Activated naive CD8-positive, alpha-beta T cell treated with anti-CD3 and anti-CD28 coated beads for 36 hours (primary cell): ENCODE measurements at places on chromosomes 7 and 10.

DNA sequence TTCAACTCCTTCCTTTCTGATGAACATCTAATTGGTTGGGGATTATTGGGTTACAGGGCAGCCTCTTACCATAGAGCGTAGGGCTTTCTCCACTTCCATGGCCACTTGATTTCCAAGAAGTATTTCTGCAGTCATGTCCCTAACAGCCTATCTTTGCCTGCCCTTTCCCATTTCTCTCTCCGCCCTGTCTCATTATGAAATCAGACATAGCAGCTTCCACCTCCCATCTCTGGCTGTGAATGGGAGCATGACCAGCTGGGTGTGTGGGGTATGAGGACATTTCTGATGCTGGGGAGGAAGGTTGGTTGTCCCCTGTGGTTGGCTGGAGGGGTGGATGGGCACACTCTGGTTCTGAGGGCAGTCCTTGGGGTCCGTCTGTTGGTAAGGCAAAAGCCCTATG, 41.2 kb downstream of the ADCYAP1R1 start:
- no peak for DNase-seq

GRCh38 chr7:92266415-92267241, 20.9 kb downstream of the ANKIB1 start:
- DNase-seq, result no peak

DNA sequence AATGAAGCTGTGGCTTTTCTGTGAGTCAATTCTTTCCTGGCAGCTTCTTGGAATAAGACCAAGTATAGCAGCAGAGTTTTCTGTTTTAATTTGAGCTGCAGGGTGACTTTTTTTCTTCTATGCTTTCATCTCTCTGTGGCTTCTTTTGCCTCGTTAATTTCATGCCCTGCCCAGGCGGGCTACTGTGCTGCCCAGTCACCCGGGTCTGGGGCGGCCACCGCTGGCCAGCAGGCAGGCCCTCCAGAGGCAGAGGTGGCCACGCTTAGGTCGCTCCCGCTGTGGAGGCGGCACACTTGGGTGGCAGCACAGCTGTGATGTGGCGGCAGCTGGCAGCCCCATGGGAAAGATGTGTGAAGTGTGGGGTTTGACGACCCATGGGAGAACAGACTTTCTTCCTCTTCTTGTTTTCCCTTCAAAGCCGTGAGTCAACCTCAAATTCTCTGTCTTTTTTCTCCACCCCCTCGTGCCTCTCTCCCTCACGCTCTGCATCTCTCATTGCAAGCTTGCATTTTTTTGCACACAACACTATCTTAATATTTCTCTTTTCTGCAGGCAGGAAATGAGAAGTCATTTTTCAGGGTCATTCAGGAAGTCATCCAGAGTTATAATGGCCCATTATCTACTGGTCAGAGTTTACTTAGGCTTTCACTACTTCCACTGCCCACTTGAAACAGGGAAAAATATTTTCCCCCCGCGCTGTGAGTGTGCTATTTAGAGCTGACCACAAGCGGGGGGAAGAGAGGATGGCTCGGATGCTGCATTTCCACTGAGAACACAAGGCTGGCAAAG, 67.8 kb downstream of the EGFR start:
- peak; percentile 22 for DNase-seq

GRCh38 chr10:132448248-132448731, 51.3 kb downstream of the PWWP2B start:
- DNase-seq, result peak; percentile 71

GRCh38 chr10:412109-412508, 276.9 kb downstream of the ZMYND11 start:
- DNase-seq, result no peak

DNA sequence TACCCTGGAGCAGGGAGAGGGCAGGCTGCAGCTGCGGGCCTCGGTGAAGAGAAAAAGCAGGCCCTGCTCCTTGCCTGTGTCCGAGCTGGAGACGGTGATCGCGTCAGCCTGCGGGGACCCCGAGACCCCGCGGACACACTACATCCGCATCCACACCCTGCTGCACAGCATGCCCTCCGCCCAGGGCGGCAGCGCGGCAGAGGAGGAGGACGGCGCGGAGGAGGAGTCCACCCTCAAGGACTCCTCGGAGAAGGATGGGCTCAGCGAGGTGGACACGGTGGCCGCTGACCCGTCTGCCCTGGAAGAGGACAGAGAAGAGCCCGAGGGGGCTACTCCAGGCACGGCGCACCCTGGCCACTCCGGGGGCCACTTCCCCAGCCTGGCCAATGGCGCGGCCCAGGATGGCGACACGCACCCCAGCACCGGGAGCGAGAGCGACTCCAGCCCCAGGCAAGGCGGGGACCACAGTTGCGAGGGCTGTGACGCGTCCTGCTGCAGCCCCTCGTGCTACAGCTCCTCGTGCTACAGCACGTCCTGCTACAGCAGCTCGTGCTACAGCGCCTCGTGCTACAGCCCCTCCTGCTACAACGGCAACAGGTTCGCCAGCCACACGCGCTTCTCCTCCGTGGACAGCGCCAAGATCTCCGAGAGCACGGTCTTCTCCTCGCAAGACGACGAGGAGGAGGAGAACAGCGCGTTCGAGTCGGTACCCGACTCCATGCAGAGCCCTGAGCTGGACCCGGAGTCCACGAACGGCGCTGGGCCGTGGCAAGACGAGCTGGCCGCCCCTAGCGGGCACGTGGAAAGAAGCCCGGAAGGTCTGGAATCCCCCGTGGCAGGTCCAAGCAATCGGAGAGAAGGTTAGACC, 138.0 kb upstream of the STK17A start:
- no peak for DNase-seq

DNA sequence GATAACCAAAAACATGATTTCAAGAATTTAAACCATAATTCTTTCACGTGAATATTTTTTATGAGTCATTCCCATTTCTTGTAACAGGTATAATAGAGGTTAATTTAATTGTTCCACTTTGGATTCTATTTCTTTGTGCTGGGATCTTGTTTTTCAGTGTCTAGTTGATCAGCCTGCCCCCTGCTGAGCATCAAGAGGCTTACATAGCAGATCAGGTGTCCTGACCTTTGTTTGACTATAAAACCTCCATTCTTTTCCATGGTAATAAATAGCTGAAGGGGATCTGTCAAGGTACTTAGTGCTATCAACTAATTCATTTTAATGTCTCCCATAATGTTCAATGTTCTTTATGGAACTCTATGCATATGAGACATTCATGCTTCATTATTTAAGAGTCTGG, 4.9 kb downstream of the COL17A1 start:
- no peak for DNase-seq

- no peak for DNase-seq
Observed at GRCh38 chr10:119120413-119120867, 16.5 kb downstream of the DENND10 start.

- no peak for DNase-seq
Observed at GRCh38 chr7:159023746-159024145, 120.9 kb downstream of the VIPR2 start.

GRCh38 chr7:75628055-75628454, 110.7 kb downstream of the HIP1 start:
- no peak for DNase-seq

DNA sequence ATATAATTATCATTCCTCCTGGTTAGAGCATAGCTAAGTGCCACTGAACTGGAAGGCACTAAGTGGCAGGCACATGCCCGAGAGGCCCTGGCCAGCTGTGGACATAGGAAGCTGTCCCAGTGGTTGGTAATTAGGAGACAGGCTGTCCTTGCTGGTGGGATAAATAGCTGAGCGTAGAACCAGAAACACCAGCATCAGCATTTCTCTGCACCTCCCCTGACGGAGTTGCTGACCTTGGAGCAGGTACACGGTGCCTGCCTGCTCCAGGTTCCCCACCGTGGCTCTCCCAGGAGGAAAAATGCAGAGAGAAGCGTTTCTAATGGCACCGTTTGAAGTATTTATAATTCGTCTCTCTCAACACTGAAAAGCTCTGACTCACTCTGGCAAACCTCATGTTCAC, 5.6 kb upstream of the ABLIM1 start:
- no peak for DNase-seq

- no peak for DNase-seq
Observed at GRCh38 chr7:147308539-147308938, 1191.9 kb downstream of the CNTNAP2 start.

DNA sequence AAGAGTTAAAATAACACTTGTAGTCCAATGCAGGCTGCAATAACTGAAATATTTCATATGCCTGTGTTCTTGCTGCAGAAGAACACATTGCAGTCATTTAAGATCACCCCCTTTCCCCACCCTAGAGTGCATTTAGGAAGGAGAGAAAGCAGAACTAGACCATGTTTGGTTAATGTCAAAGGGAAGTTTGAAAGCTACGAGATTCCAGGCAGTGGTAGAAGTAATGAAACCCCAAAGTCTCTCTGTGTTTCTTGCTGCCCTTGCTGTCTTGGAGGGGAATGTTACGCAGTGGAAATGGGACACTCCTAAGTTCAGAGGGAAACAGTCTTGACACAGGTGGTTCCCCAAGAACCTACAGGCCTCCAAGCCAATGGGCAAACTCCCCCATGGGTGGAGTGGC, 242.9 kb downstream of the PTEN start:
- DNase-seq, result no peak

DNA sequence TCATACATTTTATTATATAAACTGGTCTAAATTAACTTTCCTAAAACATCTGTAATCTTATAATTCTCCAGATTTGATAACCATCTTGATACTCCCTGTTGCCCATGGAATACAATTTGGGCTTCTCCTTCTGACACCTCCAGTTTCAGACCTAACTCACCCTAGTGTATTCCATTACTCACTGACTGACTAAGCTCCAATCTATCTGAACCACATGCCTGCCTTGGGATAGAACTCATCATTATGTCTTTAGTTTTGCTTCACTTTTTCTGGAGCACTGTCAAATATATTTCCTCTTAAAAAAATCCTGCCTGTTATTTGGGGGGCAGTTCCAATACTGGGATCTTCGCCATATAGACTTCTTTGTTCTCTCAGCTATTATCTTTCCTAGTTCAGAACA, 4.9 kb upstream of the FOXP2 start:
- no peak for DNase-seq

GRCh38 chr10:22606164-22606614, 108.2 kb downstream of the PIP4K2A start:
- peak; percentile 29 for DNase-seq

DNA sequence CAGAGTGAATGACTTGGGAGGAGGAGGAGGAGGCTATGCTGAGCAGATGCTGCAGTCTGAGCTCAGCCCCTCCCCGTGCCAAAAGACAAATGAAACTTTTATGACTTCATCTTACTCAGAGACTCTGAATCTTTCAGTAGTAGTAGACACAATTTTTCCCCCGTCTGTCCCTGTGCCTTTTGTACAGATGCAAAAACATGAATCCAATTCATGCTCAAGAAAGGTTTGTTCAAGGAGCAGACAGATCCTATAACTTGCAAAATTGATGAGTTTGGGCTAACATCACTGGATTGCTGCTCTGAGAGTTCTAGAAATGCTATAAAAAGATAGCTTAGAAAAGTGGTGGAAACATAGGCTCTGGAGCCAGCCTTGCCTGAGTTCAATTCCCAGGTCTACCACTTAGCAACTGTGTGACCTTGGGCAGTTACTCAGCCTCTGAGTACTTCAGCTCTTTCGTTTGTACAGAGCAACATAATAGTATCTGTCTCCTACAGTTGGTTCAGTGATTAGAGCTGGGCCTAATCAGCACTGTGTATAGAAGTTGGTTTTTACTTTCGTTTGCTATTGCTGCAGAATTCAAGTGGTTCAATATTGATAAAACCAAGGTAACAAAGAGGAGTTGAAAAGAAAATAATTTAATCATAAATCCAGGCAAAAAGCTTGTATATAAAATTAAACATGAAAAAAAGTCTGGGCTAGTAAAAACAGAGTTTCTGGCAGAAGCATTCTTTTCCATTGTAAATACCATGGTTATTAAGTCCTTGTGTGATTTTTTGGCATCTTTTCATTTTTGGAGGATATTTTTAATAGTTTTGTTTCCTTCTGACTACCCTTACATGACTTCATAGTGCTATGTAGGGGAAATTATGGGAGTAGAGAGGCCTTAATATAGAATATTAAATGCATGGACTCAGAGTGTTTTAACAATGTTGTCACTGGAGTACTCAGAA, 174.2 kb upstream of the ZNF32 start:
- no peak for DNase-seq

DNA sequence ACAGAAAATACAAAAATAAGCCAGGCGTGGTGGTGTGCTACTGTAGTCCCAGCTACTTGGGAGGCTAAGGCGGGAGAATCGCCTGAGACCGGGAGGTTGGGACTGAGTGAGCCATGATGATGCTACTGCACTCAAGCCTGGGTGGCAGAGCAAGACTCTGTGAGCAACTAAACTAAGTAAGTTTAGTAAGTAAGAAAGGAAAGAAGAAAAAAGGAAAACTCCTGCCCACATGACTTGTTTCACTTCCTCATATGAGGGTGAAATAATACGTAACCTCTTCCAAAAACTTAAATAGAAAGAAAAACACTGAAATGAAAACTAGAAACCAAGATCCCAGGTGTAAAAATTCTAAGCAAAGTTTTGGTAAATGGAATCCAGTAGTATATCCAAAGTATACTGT, 79.6 kb downstream of the LARP4B start:
- no peak for DNase-seq

GRCh38 chr10:36157486-36157885, 515.4 kb upstream of the FZD8 start:
- DNase-seq, result no peak

DNA sequence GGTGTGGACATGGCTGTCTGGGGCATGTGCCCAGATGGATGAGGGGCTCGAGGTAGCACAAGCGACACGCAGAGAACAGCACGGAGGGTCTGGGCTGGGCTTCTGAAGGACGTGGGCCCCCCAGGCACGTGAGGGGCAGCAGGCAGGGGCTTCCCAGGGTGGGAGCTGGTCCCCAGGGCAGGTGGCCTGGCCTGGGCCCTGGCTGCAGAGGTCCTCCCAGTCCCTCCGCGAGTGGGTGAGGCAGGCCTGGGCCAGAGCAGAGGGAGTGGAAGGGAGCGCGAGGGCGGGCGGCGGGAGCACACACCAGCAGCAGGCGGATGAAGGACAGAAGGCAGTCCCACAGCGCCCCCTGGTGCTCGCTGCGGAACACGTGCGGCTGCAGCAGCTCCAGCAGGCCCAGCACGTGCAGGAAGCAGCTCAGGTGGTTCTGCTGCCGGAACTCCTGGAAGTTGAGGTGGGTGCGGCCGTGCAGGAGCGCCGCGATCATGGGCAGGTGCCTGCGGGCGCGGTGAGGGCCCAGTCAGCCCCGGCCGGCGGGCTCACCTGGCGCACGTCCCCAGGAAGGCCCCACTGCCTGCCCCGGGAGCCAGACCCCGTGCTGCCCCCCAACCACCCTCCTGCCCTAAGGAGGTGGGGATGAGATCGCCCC, 14.7 kb upstream of the MICALL2 start:
- DNase-seq, result peak; percentile 84

GRCh38 chr7:17239683-17240521, 58.5 kb upstream of the AHR start:
- DNase-seq, result no peak

- DNase-seq, result no peak
Observed at GRCh38 chr7:111098926-111099250, 8.0 kb downstream of the LRRN3 start.

DNA sequence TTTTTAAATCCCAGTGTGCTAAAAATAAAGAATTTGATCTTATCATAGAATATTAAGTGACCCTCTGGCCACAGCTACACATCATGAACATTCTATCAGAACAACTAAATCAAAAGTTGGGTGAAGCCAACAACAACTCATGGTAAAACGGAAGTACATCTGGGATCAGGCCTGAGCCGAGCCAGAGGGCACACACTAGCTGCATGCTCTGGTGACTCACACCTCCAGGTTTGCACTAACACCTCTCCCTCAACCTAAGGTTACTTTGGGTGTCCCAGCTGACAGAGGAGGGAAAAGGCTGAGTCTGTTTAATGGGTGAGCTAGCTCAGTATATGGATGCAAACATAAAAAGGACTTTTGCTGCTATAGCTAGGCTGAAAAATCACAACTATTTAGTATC, 281.6 kb downstream of the HGF start:
- DNase-seq, result no peak

- no peak for DNase-seq
Observed at GRCh38 chr10:30870896-30871295, 160.8 kb downstream of the ZNF438 start.
